ENCODE measurements at places on chromosomes 2 and 18.

DNA sequence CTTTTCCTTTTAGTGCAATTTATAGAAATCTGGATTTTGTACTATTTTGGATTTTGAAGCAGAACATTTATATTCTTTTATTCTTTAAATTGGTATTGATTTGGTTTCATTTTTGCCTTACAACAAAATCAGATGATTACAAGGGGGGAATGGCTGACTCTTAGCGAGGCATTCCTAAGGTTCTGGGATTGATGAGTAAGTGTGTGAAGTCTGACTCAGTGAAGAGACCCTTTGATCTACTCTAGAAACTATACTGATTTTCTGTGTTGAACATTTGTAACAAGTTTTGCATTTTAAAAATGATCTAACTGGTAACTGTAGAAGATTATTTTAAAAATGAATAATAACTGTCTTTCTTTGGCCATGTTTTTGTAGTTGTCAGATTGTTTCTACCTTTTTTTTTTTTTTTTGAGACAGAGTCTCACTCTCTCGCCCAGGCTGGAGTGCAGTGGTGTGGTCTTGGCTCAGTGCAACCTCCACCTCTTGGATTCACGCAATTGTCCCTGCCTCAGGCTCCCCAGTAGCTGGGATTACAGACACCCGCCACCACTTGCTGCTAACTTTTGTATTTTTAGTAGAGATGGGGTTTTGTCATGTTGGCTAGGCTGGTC lies 48.7 kb downstream of the TTC39C start:
- DNase-seq: no peak

- no peak for DNase-seq
Measured at GRCh38 chr2:127048969-127049897, 57.7 kb downstream of the BIN1 start.

- DNase-seq: no peak
Measured at GRCh38 chr18:48899558-48900174, 51.1 kb downstream of the SMAD7 start.

DNA sequence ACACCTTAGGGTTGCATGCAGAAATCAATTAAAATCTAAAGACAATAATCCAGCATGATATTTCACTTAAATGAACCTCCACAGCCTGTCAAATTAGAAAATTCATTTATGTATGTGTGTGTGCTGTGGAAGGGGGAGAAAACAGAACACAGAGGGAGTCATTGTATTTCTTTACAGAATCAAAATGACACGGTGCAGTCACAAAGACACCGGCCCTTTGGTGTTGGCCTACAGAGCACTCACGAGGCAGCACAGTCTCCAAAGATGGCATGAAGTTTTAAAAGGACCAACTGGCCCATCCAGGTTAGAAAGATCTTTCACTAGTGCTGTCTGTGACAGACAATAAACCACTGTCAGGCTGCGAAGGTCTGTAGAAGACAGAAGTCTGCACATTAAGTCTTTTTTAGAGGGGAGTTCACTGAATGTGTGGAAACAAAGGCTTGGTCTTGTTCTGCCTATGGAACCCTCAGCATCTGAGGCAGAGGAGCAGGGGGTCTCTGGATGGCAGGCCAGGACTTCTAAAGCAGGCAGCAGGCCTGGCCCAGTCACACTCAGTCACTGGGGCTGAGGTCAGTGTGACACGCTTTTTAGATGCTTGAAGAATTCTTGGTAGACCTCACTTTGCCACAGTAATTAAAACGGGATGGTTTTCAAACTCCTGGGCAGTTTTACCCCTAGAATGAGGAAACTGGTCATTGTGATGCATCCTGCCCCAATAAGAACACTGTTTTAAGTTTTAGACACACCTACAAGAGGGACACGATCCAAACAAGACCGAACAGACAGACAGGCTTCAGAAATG lies 184.9 kb downstream of the AFF3 start:
- no peak for DNase-seq

Data from NCI-H2029 (cell line).